ENCODE measurements at places on chromosomes 7 and 10.

DNA sequence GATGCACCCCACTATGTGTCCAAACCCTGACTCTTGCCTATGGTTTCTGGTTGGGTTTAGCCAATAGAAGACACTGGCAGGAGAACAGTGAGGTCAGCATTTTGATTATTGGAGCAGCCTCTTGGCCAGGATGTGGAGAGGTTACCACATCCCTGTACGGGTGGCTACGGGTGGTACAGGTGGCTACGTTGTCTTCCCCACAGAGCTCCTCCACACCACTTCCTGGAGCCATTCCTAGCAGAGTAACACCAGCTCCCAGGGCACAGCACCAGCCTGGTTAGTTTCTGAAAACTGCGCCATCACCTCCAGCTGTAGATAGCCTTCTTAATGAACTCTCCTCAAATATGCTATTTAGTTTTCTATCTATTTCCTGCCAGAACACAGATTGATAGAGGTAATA, 445.2 kb downstream of the INHBA start:
- DNase-seq: no peak

DNA sequence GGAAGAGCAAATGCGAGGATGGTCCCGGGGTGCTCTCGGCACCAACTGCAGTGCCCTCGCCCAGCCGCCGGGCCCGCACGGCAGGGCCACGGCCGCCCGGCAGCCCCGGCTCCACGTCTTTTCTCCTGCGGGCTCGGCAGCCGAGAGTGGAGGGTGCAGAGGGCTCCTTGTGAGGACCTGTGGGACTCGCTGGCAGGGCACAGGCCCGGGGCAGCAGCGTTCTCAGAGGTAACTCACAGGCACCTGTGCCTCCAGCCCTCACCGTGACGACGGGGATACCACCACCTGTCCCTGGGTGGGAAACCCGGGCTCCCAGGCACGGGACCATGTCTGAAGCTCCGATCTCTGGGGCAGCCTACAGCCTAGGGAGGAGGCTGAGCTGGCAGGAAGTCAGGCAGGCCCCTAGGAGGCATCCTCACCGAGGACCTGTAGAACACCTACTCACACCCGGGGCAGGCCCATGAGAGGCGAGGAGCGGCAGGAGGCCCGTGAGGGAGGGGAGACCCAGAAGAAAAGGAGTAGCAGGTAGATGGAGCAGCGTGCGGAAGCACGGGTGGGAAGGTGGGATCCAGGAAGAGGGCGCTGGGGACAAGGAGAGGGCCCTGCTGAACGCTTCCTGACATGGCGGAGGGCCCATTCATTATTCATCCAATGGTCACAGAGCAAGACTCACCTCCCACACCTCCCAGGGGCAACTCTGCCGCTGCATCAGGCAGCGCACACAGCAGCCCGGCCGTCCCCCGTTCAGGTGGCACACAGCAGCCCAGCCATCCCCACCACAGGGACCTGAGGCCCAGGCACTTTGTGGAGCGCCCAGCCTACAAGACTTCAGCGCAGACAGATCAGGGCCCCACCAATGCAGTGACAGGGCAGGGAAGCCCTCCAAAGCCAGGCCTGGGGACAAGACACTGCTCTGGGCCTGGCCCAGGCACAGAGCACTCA, 244.9 kb downstream of the MAD1L1 start:
- DNase-seq: no peak

GRCh38 chr10:123788981-123789380, 102.6 kb downstream of the CPXM2 start:
- no peak for DNase-seq

DNA sequence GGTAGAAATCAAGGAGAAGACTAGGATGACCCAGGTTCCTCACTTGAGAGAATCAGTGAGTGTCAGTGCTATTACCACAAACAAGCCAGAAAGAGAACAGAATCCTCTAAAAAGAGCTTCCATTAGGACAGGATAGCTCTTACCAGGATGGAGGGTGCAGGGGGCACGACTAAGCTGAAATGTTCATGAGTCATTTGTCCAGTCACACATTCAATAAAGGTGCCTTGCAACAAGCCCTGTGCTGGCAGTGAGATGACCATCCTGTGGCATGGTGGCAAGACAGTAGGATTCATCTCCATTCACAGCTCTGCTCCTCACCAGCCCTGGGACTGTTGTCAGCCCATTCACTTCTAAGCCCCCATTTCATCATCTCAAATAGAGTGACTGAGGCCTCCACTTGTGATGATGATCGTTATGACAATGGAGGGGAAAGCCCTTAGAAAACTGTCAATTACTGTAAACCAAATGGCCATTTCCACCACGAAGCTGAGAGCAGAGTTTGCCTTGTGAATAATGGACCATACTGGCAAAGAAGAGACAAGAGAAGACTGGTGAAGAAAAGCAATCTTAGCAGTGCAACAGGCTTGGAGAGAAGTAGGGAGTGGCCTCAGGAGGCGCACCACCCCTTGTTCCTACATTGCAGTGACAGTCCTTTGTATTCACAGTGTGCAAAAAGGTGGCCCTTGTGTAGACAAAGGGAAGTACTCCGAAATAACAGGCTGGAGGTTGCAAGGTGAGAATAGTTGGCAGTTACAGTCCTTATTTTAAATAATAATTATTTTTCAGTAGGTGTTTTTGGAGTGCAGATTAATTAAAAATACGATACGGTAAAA, 9.0 kb upstream of the WIPF3 start:
- no peak for DNase-seq

- no peak for DNase-seq
Observed at GRCh38 chr7:30175180-30175579, 40.4 kb downstream of the MTURN start.

- no peak for DNase-seq
Observed at GRCh38 chr10:125021686-125022344, 79.9 kb downstream of the ZRANB1 start.

DNA sequence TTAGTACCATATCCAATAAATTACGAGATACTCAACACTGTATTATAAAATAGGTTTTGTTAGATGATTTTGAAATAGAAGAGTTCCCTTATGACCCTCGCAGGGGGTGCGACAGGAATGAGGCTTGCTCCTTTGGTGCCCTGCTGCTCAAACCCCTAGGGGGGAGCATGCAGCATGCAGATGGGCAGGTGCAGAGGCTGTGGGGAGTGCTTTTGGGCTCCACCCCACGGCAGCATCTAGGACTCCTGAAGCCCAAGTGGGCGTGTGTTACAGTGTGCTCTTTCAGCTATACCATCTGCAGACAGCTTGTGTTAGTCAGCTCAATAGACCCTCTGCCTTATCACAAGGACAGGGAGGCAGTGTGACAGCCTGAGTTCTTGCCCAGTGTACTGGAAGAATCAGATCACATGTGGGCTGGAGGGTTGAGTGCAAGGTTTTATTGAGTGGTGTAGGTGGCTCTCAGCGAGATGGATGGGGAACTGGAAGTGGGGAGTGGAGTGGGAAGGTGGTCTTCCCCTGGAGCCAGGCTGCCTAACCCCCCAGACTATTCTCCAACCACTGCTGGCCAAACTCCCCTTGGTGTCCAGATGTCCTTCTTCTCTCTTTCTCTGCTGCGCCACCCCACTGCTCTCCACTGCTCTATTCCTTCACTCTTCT, 3.1 kb upstream of the MRC1 start:
- peak; percentile 60 for DNase-seq

- DNase-seq: no peak
Observed at GRCh38 chr10:97740613-97741012, 3.7 kb downstream of the ZFYVE27 start.

GRCh38 chr7:37234928-37235327, 213.7 kb downstream of the ELMO1 start:
- no peak for DNase-seq

GRCh38 chr10:35020481-35020880, 69.7 kb downstream of the CUL2 start:
- DNase-seq: no peak

DNA sequence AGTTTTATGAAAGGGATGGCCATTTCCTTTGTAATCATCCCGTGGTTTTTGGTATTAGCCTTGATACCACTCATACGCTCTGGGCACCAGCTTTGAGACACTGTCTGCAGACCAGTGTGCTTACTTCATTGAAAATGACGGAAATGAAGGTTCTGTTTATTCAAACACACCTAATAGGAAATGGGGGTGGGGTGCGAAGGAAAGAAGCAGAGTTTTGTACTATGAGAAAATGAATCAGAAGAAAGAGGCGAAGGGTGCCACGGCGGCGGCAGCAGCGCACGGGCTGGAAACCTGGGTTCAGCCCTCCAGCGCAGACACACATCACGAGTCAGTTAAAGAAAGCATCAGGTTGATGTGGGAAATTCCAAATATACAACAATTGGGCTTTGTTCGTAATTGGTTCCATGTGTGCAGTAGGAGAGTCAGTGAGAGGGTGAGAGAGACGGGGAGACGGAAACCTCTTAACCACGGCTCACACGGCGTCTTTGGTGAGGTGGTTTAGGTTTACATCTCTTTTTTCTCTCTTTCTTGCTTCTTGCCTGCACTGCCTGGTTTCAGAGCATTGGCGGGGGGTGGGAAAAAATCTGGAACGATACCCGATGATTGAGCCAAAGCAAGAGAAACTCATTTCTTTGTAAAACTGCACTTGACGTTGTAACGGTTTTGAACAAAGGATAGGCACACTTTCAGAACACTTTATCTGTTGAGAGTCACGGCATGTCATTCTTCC, 321.2 kb downstream of the FRMD4A start:
- DNase-seq: peak; percentile 76

DNA sequence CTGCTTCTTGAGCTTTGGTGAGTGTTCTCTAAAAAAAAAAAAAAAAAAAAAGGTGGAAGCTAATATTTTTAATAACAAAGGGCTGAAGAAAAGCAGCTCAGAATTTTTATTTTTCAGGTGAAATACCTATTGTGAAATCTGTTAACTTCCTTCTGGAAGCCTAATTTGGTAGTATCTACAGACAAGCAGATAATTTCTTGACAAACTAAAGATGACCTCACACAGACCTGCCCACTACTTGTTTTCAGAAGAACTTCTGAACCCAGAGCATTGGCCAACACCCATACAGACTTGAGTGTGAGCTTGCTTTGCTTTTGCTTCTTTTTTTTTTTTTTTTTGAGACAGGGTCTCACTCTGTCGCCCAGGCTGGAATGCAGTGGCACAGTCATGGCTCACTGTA, 31.2 kb downstream of the LRRC4 start:
- DNase-seq: no peak

DNA sequence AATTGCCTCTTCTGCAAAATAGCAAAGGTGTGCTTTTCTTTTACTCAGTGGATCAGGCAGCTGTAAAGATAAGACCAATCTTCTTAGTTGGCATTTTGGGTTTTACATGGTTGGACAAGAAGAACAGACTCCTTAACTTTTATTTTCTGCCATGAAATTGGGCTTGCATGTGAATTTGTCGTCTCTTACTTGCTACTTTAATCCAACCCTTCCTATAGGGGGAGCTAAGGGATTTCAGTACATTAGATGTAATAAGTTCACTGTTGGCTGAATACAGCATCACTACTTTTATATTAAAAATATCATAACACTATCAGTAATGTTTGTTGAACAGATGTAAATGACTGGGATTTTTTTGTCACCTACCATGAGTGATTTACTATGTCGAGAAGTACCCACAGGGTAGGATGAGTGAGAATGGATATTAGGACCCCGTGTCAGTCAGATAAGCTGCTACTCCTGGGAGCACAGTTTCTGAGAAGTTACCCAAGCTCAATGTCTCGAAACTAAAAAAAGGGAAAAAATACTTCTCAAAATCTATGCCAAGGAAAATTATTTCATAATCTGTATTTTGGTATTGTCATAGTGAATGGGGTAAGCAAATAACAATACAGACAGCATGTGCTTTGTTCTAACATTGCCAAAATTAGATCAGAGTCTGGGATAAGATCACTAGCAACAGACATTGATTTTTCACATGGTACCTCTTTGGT, 127.4 kb upstream of the AGR3 start:
- DNase-seq: no peak

- no peak for DNase-seq
Observed at GRCh38 chr7:11261470-11261869, 287.8 kb downstream of the PHF14 start.

DNA sequence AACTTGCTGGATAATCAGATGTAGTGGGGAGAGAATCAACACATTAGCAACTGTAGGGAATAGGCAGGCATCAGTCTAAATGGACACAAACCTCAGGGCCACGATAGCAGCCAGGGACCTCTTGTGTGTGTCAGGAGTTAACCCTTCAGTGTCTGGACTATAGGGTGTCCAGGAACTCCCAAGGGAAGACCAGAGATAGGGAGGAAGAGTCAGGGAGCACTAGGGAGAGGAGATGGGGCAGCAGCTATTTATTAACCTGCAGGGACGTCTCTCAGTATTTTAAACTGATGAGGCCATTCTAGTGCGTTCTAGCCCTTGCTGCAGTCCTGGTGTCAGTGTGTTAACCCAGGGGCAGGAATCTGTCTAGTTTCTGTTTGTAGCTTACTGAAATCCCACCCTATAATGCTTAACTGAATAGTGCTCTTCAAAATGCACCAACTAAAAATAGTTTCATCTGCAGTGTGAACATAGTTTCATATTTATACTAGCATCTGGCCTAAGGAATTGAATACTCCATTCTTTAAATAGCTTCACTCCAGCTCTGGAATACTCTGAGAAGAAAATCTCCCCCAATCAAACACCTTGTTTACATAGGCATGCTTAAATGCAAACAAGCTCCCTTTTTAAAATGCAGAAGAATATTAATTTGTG, 62.7 kb downstream of the ARID5B start:
- no peak for DNase-seq

DNA sequence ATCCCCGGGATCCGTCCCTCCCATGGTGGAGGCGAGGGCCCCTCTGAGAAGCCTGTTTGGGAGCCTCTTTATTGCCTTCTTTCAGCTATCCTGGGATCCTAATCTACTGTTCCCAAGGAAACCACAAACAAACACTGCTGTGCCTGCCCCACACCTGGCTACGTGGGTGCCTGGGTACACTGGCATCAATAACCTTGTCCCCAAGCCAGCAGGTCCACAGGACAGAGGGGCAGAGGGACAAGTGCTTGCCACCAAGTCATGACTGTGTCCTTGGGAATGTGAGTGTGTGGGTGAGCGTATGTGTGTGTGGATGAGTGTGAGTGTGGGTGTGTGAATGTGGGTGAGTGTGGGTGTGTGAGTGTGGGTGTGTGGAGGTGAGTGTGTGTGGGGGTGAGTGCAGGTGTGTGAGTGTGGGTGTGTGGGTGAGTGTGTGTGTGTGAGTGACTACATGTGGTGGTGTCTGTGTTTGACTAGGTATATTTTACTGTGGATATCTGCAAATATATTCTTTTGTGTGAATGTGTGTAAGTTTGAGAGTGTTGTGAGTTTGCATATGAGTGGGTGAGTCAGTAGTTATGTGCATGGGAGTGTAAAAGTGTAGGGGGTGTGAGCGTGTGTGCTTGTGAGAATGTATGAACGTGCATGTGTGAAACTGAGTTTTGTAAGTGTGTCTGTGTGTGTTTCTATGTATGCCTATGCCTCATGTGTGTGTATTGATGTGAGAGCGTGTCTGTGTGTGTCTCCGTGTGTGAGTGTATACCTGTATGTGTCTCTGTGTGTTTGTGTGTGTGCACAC, 96.1 kb downstream of the TNS3 start:
- DNase-seq: no peak

- DNase-seq: peak; percentile 79
Observed at GRCh38 chr10:84429926-84430520, 101.6 kb downstream of the CCSER2 start.

Measured in activated CD8-positive, alpha-beta memory T cell treated with anti-CD3 and anti-CD28 coated beads for 24 hours (primary cell).